ENCODE measurements at places on chromosomes 3 and 15.

GRCh38 chr3:16904423-16905417 is 20.0 kb downstream of the PLCL2 start:
- DNase-seq, result no peak

GRCh38 chr3:191158247-191158646 is 40.8 kb upstream of the OSTN start:
- DNase-seq, result no peak

- DNase-seq, result no peak
Observed at GRCh38 chr3:66303491-66303901, 82.7 kb downstream of the SLC25A26 start.

GRCh38 chr15:99452728-99453636 is 112.8 kb upstream of the MEF2A start:
- peak; percentile 50 for DNase-seq

- DNase-seq, result no peak
Observed at GRCh38 chr3:6444888-6445658, 415.8 kb upstream of the GRM7 start.
